ENCODE measurements at places on chromosomes 12 and 14. TPM values are rescaled to one million over a fixed set of nuclear protein-coding genes. Genes with fewer than 3 reads are reported as not detected.

GRCh38 chr12:7075939-7076338 lies 15.4 kb downstream of the C1S start:
- no peak for DNase-seq

GRCh38 chr12:79435742-79436141 lies 255.0 kb downstream of the PAWR start:
- no peak for DNase-seq

DNA sequence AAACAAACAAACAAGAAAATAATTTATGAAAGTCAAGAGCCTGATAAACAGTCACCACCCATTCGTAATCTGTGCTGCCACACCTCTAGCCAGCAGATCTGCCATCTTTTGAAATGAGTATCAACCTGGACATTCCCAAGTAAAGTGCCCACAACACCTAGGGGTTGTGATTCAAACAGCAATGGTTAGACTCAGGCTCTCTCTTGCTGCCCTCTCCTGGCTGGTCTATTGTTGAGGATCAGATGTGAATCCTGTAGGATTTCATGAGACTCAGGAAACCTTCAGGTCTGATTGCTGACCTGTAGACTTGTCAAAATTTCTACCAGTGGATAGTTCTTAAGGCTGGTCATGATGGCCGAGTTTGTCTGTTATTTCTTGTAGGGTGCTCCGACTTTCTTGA lies 26.8 kb downstream of the DGLUCY start:
- DNase-seq, result no peak

GRCh38 chr14:67602995-67603545 lies 3.0 kb upstream of the PIGH start:
- DNase-seq, result no peak

DNA sequence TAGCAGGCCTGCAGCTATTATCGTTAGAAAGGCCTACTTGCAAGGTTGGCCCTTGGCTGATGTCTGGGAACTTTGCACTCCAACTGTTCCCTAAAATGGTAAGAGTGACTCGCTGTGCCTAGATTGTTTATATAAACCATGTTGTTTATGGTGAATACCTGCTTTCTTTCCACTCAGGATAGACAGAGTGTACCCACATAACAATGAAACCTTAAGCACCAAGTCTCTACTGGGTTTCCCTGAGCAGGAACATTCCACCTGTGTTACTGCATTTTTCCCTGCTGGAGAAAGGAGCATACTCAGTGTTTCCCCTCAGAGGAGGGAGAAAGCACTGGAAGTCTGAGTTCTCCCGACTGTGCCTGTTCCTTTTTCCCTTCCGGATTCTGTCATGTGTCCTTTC lies 32.8 kb downstream of the ERP29 start:
- DNase-seq, result no peak

- DNase-seq, result no peak
Observed at GRCh38 chr12:67721248-67721647, 72.7 kb downstream of the DYRK2 start.

DNA sequence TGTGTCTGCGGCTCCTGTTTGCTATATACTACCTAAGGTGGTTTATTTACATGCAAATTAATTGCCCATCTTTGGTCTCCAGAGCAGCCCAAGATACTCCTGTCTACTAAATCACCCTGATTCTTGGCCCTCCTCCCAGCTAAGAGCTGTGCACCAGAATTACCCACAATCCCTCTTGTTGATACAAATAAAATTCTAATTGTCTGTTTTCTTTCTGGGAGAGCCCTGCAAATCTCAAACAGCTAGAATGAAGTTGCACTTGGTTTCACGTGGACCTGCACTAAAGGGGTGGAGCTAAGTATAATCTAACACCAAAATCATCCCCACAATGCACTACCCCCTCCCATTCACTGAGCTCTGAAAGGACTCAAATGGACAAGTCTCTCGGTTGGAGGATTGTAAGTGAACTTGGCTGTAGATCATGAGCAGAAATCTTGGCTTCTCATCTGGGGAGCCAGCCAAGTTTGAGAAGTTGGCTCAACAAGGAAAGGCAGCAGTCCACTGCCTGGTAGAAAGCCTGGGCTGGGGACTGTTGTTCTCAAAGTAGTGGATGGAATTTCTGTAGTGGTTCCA lies 6.6 kb downstream of the MAX start:
- peak; percentile 86 for DNase-seq

DNA sequence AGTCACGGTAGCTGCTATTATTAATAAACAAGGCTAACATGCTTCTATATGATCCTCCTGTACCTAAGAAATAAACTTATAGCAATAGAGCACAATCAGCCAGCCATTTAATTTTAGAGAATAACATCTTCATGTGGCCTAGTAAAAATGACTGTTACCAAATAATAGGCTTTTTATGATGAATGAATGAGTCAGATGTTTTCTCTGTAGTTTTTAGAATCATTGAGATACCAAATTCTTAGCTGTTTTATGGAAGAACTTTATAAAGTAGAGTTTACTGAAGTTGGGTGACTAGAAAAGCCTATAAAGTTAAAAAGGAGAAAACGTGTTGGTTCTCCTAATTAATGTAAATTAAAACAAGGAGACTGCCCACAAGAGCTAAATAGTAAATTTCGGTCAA lies 40.7 kb downstream of the WNK1 start:
- no peak for DNase-seq

GRCh38 chr12:1529228-1529861 lies 65.0 kb downstream of the FBXL14 start:
- no peak for DNase-seq

GRCh38 chr14:52455291-52456088 lies 96.8 kb downstream of the TXNDC16 start:
- peak; percentile 86 for DNase-seq

DNA sequence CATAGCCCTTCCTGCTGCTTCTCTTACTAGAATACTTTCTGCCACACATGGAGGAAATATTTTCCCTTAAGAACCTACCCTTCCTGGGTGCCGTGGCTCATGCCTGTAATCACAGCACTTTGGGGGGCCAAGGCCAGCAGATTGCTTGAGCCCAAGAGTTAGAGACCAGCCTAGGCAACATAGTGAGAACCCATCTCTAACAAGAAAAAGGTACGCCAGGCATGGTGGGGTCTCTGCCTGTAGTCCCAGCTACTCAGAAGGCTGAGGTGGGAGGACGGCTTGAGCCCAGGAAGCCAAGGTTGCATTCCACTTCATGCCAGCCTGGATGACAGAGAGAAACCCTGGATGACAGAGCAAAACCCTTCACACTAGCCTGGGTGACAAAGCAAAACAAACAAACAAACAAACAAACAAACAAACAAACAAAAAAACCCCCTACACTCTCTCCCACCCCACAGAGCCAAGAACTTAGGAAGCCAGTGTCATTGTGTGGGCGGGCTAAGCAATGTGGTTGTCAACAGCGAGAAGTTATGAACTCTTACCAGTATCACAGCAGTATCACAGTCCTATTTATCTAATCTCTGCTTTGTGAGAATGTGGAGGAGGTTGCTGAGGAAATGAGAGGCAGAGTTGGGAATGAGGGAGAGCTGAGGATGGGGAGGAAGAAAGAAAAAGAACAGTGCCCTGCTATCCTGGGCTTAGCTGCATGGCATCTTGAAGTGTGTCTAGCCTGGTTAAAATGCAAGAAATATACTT lies 53.8 kb upstream of the CLEC14A start:
- DNase-seq, result peak; percentile 27

DNA sequence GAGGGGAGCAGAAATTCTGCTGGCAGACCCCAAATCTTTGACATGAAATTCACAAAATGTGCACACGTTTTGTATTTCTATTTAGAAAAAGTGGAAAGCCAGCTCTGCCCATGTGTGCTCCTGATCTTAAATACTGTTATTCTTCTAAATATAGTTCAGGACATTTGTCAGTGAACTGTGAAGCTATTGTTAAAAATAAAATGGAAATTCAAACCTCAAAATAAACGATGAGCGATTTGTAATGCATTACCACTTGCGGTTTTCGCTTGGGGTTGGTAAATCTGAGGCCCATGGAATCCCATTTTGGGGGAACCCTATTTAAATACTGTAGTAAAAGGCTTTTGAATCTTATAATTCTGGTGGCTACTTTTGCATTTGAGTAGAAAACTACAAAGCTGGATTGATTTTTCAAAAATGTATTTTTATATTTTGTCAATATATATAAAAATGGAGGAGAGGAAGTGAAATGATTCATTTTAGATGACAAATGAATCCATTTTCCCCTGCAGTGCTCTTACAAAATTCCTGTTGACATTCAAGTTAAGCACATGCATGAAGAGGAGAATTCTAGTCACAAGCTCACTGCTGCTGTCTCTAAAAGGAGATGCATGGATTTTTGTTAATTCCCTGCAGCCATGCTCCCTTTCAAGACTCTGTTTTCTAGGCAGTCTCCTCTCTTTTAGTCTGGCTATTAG lies 47.1 kb downstream of the FLRT2 start:
- DNase-seq, result peak; percentile 30

- peak; percentile 62 for DNase-seq
Observed at GRCh38 chr12:119678459-119678858, 10.5 kb downstream of the PRKAB1 start.

- DNase-seq, result peak; percentile 66
Observed at GRCh38 chr12:1801303-1801975, 18.9 kb upstream of the LRTM2 start.

DNA sequence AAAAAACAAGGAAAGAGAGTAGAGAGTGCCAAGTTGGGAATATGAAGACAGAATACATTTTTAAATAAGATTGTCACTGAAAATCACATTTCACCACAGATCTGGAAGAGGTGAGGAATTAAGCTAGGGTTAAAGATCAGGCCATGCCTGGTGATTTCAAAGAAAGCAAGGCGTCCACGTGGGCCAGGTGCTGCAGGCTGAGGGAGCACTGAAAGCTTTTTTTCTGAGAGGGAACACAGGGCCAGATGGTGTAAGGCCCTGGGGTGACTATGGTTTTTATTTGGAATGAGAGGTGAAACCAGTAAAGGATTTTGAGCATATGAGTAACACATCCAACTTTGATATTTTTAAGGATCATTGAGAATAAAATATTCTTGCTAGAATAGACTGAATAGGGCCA lies 20.9 kb downstream of the SYT1 start:
- peak; percentile 27 for DNase-seq

GRCh38 chr12:643475-644302 lies 19.6 kb downstream of the NINJ2 start:
- no peak for DNase-seq

DNA sequence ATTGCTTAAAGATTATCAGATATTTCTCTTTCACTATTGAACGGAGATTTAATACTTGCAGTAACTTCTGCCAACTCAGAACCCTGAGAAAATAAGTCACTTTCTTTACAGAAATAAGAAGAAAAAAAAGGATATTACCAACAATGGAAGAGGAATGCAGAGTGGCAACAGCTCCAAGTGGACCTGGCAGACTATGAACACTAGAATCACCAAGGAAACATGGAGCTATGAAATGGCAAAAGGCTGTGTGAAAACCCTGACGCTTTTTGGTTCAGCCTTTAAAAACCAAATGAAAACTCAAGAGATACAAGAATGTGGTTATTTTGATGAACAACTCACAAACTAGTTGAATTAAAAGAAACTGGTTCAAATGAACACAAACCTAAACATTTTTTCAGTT lies 17.7 kb downstream of the DTD2 start:
- DNase-seq, result peak; percentile 45

DNA sequence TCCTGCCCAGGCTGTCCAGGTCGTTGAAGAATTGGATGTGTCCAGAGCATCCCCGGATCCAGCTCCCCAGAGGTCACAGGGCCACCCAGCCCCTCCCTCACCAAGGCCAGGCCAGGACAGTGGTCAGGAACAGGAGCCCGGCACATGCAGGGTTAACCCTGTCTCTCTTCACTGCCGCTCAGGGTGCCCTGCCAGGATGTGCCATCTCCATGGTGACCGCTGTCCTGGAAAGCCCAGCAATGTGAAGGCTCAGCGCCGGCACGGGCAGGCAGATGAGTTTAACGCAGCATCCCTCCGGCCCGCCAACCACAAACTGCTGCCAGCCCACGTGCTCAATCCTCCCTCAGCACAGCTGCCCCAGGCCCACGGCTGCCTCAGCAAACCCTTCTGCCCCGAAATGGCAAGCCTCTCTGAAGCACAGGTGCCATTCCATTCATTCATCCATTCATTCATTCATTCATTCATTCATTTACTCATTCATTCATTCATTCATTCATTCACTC lies 4.4 kb downstream of the TMEM179 start:
- no peak for DNase-seq

DNA sequence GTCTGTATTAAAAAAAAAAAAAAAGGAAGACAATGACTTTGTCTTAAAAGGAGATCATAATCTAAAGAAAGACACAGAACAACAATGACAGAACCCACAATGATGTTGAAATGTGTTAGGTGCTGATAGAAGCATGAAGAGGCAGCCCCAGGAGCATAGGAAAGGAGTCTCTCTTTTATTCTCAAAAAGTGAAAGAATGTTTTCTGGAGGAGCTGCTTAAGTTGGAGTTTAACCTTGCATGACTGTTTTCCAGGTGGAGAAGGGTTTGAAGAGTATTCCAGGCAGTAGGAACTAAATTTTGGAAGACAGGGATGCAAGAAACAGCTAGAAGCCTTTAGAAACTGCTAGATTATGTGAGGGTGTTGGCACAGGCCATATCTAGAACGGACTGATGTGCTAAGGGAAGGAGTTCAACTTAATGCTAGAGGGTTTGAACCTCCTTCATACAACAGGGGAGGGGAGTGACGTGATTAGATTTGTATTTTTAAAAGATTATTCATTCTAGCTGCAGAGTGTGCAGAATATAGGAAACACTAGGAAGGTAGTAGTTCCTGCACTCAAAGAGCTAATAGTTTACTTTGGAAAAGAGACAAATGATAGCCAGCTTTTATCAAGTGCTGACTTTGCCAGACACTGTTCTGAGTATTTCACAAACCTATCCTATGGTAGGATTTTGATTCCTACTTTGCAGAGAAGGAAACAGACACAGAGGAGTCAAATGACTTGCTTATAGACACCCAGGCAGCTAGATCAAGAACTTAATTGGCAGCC lies 4.6 kb upstream of the RPL6 start:
- DNase-seq, result no peak

- no peak for DNase-seq
Observed at GRCh38 chr12:53252349-53252916, 15.7 kb upstream of the ESPL1 start.

GRCh38 chr14:23060536-23061260 lies 3.4 kb upstream of the CDH24 start:
- DNase-seq, result no peak

DNA sequence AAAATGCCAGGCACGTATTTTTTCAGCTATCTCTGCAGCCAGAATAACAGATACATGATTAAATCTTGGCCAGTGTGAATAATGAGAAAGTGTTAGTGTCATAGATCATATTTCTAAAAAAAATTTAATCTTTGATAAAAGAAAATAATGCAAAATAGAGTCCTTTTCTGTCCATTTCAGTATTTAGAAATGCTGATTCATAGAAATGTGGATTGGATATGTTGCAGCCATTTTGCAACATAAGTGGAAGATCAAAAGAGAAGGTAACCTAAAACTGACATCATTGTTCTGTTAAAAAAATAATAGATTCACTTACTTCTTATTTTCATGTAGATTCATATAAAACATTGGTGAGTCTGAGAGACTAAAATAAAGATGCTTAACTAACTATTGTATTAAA lies 1010.3 kb downstream of the LRFN5 start:
- DNase-seq, result no peak

- DNase-seq, result peak; percentile 91
Observed at GRCh38 chr14:64654246-64654900, 49.9 kb upstream of the PLEKHG3 start.

Gene KIF5A
- 7.2 TPM for total RNA-seq

Gene TBC1D30
- total RNA-seq, result 1.2 TPM

Gene ERP27
- 0.29 TPM for total RNA-seq

Gene SNX6
- total RNA-seq, result 108 TPM

Gene ERGIC2
- total RNA-seq, result 81.5 TPM

Gene KRT74
- total RNA-seq, result not detected

Gene SLC6A15
- total RNA-seq, result 14.0 TPM

Gene CCDC38
- total RNA-seq, result 0.07 TPM

Gene KLRB1
- not detected for total RNA-seq

Gene CDK4
- total RNA-seq, result 133 TPM

Gene SLC17A8
- total RNA-seq, result not detected

All from astrocyte (in vitro differentiated cells and primary cell).